Posterior cingulate gyrus (tissue), 11 donors: ENCODE measurements at places on chromosomes 12 and 14.
A peak's percentile ranks its signal among the peaks of the same experiment; 100 is the strongest.

DNA sequence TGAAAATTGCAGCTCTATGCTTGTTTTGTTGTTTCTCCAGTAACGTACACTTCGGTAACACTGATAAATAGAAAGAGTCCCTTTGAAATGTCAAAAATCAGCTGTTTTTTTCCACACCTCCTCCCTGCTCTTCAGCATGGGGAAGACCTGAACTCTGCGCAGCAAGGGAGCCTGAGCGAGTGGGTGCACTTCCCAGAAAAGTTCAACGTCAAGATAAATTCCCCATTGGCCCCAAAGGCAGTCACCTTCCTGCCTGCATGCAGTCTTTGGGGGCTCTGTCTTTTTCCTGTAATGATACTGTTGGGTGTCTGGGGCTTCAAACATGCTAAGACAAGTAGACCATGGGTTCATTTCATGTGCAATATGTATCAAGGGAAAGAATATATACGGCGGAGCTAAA lies 8.8 kb upstream of the FOXG1 start:
- no peak for DNase-seq

DNA sequence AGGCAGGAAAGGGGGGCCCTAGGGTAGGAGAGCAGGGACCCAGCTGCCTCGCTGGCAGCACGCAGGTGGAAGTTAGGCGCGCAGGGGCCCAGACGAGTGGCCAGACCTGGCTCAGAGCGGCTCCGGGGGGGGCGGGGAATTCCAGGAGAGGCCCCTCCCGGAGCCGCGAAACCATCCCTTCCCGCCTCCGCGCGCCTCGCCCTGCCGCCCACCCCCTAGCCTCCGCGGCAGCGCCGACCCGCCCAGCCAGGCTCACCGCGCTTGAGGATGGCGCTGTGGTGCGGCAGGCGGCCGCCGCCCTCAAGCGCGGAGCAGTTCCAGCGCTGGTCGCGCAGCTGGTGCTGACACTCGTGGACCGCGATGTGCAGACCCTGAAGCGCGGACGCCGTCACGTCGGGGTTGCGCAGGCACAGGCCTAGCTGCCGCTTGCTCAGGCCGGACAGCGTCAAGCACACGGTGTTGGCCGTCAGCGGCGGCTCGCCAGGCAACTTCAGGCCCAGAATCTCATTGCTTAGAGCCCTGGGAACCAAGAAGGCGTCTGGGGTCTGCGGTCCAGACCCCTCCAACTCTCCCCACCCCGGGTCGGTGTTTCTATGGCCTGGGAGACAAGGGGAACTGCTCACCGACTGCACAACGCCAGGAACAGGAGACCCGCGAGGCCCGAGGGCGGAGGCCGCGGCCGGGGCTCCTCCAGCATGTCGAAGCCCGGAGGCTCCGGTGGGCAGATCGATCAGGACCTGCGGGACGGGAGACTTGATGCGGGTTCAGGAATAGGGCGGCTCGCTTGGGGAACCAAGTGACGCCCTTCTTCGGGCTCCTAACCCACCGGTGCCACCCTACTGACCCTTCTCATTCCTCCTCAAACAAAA lies 1.5 kb downstream of the WNT10B start:
- DNase-seq, result no peak

DNA sequence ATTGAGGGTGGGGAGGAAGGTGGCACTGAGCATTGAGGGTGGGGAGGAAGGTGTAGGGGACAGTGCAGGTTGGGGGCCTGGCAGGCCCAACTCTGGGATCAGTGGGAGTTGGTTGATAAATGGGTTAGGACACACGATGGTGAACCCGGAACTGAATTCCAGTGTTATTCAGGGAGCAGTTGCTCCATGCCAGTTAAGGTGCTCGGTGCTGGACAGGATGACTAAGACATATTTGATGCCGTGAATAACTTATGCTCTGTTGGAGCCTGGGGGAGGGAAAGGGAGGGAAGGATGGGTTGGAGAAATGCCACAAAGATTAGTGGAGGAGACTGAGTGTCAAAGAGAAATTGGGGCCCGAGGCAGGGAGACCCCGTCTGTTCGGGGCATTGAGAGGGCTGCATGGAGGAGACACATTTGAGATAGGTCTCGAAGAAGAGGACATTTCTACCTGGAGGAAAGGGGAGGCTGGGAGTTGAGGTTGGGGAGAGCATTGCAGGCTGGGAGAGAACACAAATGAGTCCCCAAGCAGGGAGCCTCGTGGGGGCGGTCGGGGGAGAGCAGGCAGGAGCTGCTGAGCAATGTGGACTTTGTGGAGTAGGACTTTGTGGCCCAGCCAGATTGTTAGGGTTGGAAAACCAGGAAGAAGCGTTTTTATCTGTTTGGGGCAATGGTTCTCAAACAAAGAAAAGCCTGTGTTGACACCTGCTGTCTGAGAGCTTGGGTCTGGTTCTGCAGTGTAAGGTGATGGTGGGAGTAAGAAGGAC lies 65.3 kb downstream of the IQSEC3 start:
- no peak for DNase-seq

- no peak for DNase-seq
These were observed 213.4 kb upstream of the NUDT4 start for GRCh38 chr12:93164103-93164880.

- no peak for DNase-seq
These were observed 3.0 kb upstream of the GARIN2 start for GRCh38 chr14:67186172-67186768.

DNA sequence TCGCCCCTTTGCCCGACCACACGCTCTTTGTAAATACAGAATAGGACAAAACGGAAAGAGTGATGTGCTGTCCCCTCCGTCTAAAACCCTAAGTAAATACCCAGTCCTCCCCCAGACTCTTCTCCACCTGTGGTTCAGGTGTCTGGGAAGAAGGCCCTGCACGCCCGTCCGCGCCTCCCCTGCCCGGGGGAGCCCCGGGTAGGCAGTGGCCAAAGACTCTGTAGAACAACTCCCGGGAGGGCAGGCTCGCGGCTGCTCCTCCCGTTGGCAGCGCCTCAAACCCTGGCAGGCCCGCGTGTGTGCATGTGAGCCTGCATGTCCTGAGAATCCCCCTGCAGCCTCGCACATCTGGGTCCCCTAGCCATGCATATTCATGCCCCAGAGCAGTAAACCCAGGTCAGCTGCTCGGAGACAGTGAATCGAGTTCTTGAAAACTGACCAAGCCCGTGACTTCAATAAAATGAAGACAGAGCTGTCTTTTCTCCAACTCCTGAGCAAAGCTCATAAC lies 165.8 kb downstream of the MON2 start:
- peak; percentile 89 for DNase-seq

GRCh38 chr14:53951243-53951626 lies 5.4 kb downstream of the BMP4 start:
- no peak for DNase-seq

GRCh38 chr14:50529288-50530179 lies 2.8 kb downstream of the MAP4K5 start:
- no peak for DNase-seq

DNA sequence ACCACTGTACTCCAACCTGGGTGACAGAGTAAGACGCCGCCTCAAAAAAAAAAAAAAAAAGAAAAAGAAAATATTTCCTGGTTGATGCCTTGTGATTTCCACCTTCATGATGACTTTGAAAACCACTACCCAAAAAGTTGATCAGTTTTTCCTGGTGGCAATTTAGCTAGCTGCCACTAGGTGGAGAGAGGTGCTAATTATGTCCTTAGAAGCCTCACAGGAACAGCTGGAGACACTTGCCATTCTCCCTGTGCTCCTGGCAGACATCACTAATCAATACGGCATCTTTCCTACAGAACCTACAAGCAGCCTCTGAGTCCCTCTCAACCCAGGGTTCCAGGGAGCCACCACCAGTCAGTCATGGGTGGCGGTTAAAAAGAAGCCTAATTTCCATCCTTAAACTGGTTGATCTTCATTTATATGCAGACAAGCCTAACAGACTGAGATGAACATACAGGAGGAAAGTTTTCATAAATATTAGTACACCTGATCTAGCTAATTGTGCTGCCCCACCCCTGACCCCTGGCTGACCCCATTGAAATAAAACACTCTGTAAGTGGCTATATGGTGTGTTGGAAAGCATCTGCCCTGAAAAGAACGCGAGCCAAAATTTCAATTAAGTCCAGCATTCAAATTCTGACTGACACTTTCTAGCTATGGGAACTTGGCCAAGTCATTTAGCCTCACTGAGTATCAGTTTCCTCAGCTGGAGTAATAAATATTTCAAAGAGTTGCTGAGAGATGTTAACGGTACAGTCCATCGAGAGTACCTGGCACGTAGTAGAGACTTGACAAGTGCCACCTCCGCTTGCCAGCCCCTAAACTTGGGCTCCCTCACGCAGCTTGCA lies 6.2 kb upstream of the OAS1 start:
- no peak for DNase-seq

GRCh38 chr14:50516091-50516490 lies 16.3 kb downstream of the MAP4K5 start:
- no peak for DNase-seq

DNA sequence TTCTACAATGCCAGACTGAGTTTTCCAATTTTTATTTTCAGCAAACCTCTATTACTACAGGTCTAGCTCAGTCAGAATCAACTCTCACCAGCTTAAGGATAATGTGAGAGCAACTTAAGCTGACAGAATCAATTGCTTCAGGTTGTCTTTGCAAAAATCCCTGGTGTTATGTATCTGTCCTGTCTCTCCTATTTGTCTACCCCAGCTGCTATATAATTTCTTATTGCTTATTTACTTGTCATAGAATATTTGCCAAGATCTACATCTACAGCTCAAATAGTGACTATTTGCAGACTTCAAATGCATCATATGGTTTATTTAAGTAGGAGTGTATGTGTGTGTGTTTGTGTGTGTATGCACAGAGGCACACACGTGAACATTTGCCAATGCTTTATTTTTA lies 54.1 kb downstream of the FOXG1 start:
- no peak for DNase-seq

- no peak for DNase-seq
These were observed 8.9 kb downstream of the DPPA3 start for GRCh38 chr12:7719946-7720730.

- DNase-seq, result no peak
These were observed 12.9 kb downstream of the SYNE3 start for GRCh38 chr14:95503365-95504134.

GRCh38 chr12:41983394-41983793 lies 161.3 kb downstream of the GXYLT1 start:
- DNase-seq, result no peak

DNA sequence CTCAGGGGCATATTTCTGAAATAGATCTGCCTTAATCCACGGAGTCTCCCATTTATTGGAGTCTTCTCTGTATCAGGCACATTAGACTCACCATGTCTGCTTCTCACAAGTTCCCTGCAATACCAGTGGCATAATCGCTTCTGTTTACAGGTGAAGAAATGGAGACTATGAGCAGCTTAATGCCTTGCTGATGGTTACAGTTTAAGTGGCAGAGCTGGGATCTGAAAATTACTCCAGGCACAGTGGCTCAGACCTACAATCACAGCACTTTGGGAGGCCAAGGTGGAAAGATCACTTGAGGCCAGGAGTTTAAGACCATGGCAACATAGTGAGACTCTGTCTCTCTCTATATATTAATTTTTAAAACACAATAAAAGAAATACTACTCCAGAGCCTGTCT lies 7.3 kb upstream of the RIC8B start:
- DNase-seq, result no peak

- DNase-seq, result no peak
These were observed 17.1 kb upstream of the MED13L start for GRCh38 chr12:116294454-116295165.

GRCh38 chr14:59275668-59276067 lies 87.2 kb downstream of the DAAM1 start:
- no peak for DNase-seq

DNA sequence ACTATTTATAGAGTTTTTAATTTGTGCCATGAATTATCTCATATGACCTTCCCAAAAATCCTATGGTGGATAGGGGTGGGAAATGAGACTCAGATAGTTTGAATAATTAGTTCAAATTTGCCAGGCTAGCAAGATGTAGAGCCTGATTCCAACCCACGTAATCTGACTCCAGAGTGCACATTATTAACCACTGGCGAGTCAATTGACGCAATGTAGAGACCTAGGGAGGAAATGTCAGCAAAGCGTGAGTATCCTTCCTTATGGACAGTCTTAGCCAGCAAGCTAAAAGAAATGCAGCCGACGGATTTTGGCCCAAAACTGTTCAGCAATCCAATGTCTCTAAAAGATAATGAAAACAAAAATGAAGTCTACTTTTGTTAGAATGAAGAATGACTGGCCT lies 193.3 kb upstream of the KRR1 start:
- no peak for DNase-seq

GRCh38 chr12:132925597-132926414 lies 30.3 kb downstream of the ZNF605 start:
- no peak for DNase-seq

GRCh38 chr14:97788846-97789526 lies 991.8 kb downstream of the VRK1 start:
- DNase-seq, result no peak
